ENCODE measurements at places on chromosomes 6 and 20.
A peak's percentile ranks its signal among the peaks of the same experiment; 100 is the strongest.

DNA sequence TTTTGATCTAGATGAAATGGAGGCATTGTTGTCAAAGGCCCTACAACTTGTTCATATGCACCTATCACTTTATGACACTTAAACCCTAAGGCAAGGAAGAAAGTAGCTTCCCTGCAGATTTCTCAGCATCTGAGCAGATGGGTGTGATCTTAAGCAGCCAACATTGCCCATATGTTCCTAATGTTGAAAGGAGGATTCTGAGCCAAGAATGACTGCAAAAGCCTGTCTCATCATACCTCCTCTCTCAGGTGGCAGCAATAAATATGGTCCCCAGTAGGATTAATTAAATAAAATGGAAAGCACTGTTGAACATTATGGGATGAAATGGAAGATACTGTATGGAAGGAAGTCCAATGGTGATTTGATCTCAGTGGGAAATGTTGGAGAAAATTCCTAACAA is 538.1 kb upstream of the MAN1A1 start:
- DNase-seq: no peak

GRCh38 chr20:50815162-50815989 is 20.5 kb downstream of the BCAS4 start:
- no peak for DNase-seq

GRCh38 chr6:138103871-138104270 is 3.3 kb downstream of the PERP start:
- DNase-seq: peak; percentile 92

DNA sequence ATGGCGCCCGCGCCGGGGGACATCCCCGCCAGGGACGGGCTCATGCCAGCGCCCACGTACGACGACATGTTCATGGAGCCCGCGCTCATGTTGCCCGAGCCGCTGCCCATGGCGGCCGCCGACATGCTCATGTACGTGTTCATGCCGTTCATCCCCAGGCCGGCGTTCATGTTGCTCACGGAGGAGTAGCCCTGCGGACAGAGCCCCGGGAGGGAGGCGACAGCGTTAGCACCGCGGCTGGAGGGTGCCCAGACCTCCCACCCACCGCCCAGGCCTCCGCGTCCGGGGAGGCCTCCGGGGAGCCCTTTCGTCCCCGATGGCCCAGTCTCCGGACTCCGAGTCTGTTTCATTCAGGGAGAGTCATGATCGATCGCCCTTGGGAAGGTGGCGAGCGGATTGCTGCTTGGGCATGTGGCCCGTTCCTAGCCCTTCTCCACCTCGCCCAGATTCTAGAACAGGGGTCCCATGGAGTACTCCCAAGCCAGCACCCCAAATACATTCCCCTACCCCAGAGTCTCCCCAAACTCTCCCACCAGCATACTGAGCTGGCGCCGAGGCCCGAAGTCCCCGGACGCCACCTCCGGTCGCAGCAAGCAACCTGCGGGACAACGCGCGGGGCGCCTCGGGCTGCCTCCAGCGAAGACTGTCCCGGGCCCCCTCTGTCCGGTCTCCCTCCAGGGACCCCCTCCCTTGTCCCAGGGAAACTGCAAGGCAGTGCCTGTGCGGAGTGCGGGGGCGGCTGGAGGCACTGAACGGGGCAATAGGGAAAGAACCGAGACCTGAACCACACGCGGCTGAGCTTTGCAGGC is 1.2 kb downstream of the FOXA2 start:
- peak; percentile 8 for DNase-seq

DNA sequence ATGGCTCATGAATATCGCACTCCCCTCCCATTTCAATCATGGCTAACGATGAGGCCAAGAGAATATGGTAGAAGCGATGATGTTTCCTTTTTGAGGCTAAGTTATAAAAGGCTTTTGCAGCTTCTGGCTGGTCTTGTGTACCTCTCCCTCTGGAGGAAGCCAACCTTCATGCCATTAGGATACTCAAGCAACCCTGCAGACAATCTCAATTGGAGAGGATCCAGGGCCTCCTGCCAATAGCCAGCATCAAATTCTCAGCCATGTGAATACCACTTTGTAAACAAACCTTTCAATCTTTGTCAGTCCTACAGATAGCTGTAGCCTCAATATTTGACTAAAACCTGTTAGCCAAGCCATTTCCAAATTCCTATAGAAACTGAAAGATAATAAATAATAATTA is 738.4 kb downstream of the KIF16B start:
- peak; percentile 88 for DNase-seq

DNA sequence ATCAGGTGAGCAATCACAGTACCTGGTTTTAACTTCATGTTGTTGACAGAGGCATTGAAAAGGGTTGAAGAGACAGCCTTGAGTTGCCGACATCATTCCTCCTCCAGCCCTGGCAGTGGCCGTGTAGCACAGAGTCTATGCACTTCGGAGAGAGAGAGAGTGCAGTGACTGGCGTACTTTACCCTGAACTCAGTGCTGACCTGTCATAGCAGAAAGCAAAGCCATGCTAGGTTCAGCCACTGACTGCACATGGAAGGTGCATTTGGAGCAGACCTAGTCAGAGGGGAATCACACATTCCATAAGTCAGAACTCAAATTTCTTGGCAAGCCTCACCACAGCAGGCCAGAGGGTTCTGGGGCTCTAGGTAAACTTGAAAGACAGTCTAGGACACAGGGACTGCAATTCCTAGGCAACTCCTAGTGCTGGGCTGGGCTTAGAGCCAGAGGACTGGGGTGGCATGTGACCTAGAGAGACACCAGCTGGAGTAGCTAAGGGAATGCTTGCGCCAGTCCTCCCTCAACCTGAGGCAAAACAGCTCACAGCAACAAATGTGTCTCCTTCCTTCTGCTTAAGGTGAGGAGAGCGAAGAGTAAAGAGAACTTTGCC is 69.1 kb downstream of the ELOVL4 start:
- DNase-seq: peak; percentile 11

DNA sequence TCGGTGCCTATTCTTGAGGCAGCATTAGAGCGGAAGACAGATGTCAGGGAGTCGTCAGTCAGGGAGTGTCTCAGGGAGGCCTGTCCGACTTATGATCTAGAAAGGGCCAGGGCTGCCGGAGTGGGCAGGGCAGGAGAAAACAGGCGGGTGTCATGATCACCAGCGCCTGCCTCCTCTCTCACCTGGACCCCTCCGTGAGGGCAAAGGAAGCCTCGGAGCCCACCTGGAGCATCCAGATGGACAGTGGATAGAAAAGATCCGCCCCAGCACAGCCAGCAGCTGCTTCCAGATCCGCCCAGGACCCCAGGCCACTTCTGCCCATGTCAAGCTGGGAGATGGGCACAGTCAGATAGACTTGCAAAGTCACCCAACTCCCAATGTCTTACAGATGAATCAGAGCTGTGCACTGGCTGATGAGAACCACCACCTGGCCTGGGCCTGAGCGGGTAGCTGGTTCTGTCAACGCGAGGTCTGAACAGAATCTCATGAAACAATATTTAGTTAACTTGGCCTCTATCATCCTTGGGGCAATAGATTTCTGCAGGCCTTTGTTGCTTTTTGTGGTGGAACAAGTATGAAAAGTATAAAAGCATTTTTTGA is 22.2 kb downstream of the PSMG4 start:
- no peak for DNase-seq

DNA sequence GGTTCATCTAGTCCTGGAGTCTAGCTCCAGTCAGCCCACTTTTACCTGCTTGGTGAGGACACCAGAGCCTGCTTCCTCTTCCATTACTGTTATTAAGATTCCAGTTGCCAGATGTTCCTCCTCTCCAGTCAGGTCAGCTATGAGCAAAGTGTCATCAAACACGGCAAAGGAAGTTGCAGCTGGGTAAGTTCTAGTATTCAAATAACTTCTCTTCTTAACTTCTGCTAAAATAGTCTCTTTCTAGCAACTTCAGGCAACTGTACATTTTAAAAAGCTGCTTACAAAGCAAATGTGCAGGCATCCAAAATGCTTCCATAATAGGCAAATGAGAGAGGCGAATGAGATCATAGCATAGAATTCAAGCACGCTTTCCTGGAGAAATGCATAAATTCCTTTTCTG is 18.4 kb upstream of the MRPS18A start:
- DNase-seq: no peak

DNA sequence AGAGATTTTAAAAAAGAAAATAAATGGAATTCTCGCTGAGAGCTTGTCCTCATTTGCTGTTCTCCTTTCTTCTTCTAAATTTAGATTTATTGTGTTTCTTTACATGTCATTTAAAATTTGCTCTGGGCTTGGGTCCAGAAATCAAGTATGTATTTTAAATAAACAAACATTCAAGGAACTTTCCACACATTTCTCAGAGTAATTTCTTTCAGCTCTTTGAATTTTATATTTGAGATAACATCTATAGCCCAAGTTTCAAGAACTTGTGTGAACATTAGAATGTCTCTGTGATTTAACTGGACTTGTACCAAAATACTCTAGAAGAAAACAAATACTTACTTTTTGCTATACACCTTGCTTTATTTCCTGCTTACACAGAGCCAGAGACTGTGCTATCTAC is 192.3 kb downstream of the TMEM200A start:
- DNase-seq: peak; percentile 18

DNA sequence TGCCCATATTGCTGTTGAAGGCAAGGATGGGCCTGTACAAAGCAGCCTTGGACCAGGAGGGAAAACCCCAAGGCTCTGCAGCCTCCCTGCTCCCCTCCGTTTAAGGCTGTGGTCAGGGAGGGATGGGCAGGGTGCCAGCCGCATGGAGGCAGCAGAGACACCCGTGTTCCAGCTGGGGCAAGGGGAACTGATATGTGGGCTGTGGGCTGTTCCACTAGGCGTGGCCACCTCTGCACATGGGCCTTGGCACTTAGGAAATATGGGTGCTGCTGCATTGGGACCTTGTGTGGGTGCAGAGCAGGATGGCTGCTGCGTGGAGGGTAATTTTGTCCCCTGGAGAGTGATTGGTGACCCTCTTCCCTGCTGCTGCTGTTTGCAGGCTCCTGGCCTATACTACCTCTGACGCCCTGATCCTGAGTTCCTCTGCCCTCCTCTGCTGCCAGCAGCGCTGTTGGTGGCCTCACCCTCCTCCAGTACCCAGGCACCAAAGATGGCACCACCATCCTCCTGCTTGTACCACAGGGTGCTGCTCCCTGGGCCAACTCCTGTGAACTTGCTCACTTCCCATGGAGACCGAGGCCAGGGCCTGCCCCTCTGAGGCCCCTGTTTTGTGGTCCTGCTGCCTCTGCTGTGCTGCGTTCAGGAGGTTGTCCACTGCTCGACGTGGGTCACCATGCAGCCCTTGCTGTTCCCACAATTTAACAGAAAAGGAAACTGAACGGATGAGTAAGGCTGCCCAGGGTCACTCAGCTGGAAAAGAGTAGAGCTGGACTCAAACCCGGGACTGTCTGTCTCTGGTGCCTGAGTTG is 35.3 kb downstream of the PANK2 start:
- no peak for DNase-seq

DNA sequence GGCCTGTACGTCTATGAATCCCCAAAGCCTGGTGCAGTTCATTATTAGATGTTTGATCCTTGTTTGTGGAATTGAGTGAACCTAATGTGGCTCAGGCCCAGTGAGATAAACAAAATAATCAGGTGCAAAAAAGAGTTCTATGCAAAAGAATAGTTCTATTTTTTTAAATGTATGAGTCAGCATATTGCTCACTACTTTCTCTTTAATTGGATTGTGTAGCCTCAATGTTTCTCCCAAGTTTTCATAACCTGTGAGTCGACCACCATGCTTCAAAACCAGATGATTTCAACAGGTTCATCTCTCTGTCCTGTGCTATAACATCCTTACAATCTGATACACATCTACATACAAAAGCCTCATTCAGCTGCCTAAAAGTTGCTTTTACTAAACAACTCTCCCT is 116.5 kb upstream of the HDAC2 start:
- DNase-seq: no peak

- no peak for DNase-seq
Observed at GRCh38 chr6:44021589-44022295, 105.5 kb downstream of the MRPL14 start.

- no peak for DNase-seq
Observed at GRCh38 chr6:27139756-27140579, 107.5 kb upstream of the PRSS16 start.

- DNase-seq: peak; percentile 91
Observed at GRCh38 chr6:27059621-27060425, 187.7 kb upstream of the PRSS16 start.

GRCh38 chr6:104431096-104431495 is 428.6 kb downstream of the HACE1 start:
- DNase-seq: no peak

GRCh38 chr20:50427719-50428083 is 82.5 kb upstream of the PTPN1 start:
- DNase-seq: no peak

- no peak for DNase-seq
Observed at GRCh38 chr6:143160439-143161220, 99.9 kb downstream of the AIG1 start.

GRCh38 chr20:48129345-48129942 is 344.2 kb upstream of the SULF2 start:
- no peak for DNase-seq

DNA sequence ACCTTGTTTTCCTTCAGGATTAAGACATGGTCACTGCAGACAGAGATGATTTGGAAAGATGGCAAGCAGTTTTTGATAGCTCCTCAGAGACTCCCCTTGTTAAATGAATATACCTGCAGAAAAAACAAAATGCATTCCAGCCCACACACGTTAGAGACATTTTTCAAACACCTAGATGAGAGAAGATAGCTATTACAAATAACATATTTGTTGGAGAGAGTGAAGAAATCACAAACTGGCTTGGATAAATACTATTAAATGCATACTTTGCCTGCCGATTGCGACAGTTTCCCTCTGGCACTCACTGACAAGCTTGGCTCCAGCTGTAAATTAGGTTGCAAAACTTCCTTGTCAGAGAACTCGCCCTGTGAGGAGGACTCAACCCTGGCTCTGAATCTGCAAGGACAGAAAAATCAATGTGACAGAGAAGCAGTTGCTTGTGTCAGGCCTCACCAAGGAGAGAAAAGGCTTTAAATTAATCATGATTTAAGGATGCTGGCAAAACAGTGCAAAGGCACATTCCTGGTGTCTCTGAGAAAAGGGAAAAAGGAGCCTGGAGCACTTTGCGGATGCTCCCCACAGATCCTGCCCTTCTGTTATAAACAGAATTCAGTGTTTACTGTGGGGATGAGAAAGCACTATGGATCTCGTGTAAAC is 423.7 kb upstream of the MARCKS start:
- DNase-seq: no peak

DNA sequence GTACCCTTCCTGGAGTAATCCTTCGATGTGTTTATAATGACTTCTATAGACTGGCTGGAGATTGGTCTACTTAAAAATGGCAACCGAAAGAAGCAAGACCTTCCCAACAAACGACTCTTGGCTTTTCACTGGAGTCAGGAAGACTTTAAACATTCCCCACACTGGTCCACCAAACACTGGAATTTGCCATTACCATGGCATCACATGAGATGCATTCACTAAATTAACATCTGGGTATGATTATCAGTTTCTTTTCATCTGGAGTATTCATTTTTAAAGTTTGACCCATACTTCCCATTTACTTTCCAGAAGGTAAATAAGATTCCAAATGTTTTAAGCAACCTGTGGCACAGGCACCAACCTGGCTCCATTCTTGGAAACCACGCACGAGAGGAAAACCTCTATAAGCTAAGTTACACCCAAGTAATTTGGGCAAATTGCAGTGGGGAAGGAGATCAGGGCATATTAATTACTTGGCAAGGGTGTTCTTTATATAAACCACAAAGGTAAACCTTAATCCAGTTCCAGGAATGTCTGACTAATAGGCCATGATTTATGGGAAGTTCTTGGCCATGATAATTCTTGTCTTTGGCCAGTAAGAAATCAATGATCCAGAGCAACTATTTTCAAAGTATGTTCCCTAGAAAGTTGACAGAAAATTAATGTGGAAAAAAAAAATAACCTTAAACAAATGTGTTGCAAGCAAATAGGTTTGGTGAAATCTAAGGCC is 190.0 kb upstream of the COL21A1 start:
- no peak for DNase-seq

GRCh38 chr6:5515200-5515599 is 253.9 kb downstream of the FARS2 start:
- DNase-seq: no peak

Measured in NCI-H1105 treated with DMSO at 0.1 percent for 48 hours (cell line).